ENCODE measurements at places on chromosomes 3 and 15.

GRCh38 chr15:61584410-61584809, 355.3 kb upstream of the RORA start:
- H3K27ac ChIP-seq: no peak overlapping the region
- H3K36me3 ChIP-seq: no peaks in the 10 kb centered on the region
- H3K27me3 ChIP-seq: no peaks in the 10 kb centered on the region
- no peak for DNase-seq

DNA sequence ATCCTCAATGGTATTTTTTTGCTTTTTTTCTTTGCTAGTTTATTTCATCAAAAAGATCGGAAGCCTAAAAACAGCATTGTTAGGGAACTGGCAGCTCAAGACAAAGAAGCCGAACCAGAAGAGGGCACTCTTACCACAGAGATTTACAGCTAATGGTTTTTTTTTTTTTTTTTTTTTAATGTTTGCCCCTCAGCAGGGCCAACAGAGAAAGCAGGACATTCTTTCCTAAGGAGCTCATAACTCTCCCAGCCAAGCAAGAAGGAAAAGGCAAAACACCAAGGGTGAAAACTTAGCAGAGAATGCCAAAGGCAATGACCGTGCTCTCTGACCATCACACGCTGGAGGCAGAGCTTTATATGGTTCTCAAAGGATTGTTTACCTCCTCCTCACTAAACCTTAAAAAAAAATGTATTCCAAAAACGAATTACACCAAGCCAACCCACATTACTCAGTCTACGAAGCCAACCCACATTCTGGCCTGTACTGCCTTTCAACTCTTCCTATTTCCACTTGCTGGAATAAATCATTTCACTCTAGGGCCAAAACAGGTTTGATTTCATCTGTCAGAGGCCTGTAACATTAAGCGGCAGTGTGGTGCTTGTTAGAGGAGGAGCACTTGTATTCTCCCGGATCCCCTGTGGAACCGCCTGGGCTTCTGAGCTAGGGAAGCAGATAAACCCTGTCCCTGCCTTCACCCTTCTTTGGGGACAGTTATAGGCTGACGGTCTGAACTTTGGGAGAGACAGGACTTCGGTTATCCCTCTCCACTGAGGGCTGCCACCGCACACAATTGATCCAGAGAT, 35.6 kb upstream of the GYG1 start:
- H3K36me3 ChIP-seq: no peaks in the 10 kb centered on the region
- H3K4me3 ChIP-seq: no peak overlapping the region
- peak overlapping the region; percentile 74 for H3K27ac ChIP-seq
- H3K4me1 ChIP-seq: peaks cover 13% of the 10 kb centered on the region

GRCh38 chr3:101676765-101677435, at the start of gene ZBTB11:
TSS of gene ZBTB11 (minus strand) at chr3:101677132. CDS start at chr3:101676914, 218 bp downstream.
- peak within 1 kb of the TSS; percentile 94 for H3K4me3 ChIP-seq
- no peaks in the 10 kb centered on the region for H3K27me3 ChIP-seq
- peak within 1 kb of the TSS; percentile 87 for H3K27ac ChIP-seq
- peak; percentile 100 for DNase-seq
- peaks cover 4% of the 10 kb centered on the region for H3K4me1 ChIP-seq
- peaks cover 14% of the 10 kb centered on the region for H3K36me3 ChIP-seq

DNA sequence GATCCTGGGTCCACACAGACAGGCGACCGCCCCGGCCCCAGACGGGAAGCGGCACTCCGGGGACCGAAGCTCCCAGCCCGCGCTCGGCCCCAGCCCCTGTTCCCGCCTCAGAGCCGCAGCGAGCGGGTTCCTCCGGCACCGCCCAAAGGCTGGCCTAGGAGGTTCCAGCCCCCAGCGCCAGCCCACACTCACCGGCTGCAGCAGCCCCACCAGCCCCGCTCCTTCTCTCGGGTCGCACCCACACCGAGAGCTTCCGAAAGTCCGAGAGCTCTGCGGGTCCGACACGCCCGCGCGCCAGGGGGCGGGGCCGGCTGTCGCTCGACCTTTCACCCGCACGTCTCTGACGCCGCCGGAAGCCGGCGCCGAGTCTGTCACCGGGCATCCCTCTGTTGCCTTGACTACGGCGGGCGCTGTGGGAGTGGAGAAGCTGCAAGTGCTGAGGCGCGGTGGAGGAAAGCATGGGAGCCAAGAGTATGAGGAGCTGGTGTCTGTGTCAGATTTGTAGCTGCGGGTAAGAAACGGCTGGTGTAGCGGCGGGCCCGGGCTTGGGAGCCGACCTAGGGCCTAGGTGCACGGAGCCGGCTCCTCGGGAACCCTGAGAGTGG, at the start of the genes EFL1 and SAXO2:
Gene EFL1 (minus strand): TSS at position 313 of the 605 bp plus-strand sequence. CDS start 956 bp downstream, outside the sequence.
Gene SAXO2 (plus strand): TSS at position 397 of the 605 bp plus-strand sequence. CDS start 62 bp downstream, at position 459.
- no peaks in the 10 kb centered on the region for H3K27me3 ChIP-seq
- peak within 1 kb of the TSS; percentile 56 for H3K27ac ChIP-seq
- peak; percentile 80 for DNase-seq
- peaks cover 4% of the 10 kb centered on the region for H3K4me1 ChIP-seq
- no peaks in the 10 kb centered on the region for H3K36me3 ChIP-seq
- H3K4me3 ChIP-seq: peak within 1 kb of the TSS; percentile 85

DNA sequence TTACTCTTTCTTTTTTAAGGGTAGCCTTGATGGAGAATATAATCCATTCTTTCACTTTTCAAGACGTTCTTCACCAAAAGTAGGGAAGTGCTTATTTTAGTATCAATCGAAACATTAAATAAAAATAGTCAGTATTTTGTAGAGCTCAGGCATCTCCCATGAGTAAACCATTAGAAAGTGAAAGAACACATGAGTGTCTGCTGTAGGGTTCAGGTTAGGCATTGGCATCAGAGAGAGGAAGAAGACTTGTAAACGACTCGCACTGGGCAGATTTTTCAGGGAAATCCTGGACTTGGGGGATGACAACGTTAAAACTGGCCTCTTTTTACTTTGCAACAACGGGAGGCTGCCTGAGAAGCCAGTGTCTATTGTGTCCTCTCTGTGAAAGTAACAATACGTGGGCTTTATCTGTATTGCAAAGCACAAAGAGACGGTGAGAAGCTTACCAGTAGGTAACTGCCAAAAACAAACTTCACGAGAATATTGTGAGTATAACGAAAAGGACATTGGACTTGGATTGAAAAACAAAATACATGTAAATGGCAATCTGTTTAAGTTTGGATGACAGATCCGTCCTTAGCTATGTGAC, 451.7 kb downstream of the PYDC2 start:
- H3K4me3 ChIP-seq: no peak overlapping the region
- H3K4me1 ChIP-seq: no peaks in the 10 kb centered on the region
- no peak overlapping the region for H3K27ac ChIP-seq
- no peaks in the 10 kb centered on the region for H3K27me3 ChIP-seq
- no peaks in the 10 kb centered on the region for H3K36me3 ChIP-seq
- DNase-seq: no peak

- H3K4me3 ChIP-seq: no peak overlapping the region
- no peaks in the 10 kb centered on the region for H3K27me3 ChIP-seq
- no peak overlapping the region for H3K27ac ChIP-seq
- peaks cover 2% of the 10 kb centered on the region for H3K36me3 ChIP-seq
- peak; percentile 53 for DNase-seq
Observed at GRCh38 chr3:126432361-126433104, 37.8 kb downstream of the CFAP100 start.

- 0 out of 2 replicates have a peak, but pooled peaks cover 1% of the 10 kb centered on the region for H3K36me3 ChIP-seq
- peaks cover 7% of the 10 kb centered on the region for H3K4me1 ChIP-seq
- H3K27ac ChIP-seq: no peak overlapping the region
- H3K27me3 ChIP-seq: no peaks in the 10 kb centered on the region
- no peak overlapping the region for H3K4me3 ChIP-seq
Observed at GRCh38 chr3:158696618-158697017, 24.2 kb upstream of the LXN start.

- no peaks in the 10 kb centered on the region for H3K4me1 ChIP-seq
- H3K27ac ChIP-seq: no peak overlapping the region
- peaks cover 58% of the 10 kb centered on the region for H3K27me3 ChIP-seq
- H3K4me3 ChIP-seq: no peak overlapping the region
- H3K36me3 ChIP-seq: no peaks in the 10 kb centered on the region
Observed at GRCh38 chr3:184514171-184514490, 47.5 kb upstream of the EPHB3 start.

DNA sequence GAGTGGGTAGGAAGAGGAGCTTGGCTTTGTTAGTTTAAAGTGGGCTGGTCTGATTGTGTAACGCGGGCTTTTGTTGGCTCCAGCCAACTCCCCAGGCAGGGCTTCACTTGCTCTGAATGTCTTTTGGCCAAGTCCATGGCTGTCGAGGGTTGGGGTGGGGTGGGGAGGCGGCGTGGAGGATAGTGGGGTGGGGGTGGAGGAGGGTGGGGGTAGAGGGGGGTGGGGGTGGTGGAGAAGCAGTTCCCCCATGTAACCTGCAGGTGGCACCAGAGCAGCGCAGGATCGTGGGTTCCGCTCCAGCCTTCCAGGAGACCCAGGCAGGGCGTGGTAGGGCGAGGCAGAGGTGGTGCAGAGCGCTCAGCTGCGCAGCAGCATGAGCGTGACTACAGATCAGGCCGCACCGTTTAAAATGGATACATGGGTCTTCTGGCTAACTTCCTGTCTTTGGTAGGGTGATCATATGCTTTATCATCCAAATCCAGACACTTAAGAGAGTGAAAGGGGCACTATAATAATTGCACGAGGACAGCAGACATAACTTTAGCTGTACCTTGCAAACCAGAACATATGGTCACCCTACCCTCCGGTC, 28.3 kb downstream of the GOLGA6A start:
- H3K4me3 ChIP-seq: no peak overlapping the region
- peak; percentile 44 for DNase-seq
- peaks cover 7% of the 10 kb centered on the region for H3K27me3 ChIP-seq
- H3K4me1 ChIP-seq: peaks cover 25% of the 10 kb centered on the region

DNA sequence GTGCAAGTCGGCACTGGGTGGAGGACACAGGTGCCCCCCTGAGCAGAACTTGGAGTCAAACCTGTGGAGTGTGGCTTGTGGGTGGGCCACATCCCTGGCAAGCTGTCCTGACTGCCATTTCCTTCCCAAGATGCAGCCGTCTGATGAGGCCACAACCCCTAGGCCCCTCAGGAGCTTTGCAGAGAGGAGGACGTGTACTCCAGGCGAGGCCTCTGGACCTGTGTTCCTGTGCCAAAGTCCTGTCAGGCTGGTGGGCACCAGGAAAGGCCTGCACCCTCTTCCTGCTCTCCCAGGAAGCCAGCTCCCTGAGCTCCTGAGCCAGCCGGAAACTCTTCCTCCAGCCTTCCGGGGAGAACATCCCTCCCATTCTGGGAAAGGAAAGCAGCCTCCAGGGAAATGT, 48.5 kb downstream of the CMTM6 start:
- H3K36me3 ChIP-seq: no peaks in the 10 kb centered on the region
- no peak overlapping the region for H3K4me3 ChIP-seq
- no peaks in the 10 kb centered on the region for H3K27me3 ChIP-seq
- peaks cover 10% of the 10 kb centered on the region for H3K4me1 ChIP-seq
- DNase-seq: no peak

- H3K27ac ChIP-seq: no peak overlapping the region
- peaks cover 9% of the 10 kb centered on the region for H3K27me3 ChIP-seq
- no peak for DNase-seq
- H3K36me3 ChIP-seq: no peaks in the 10 kb centered on the region
- H3K4me3 ChIP-seq: no peak overlapping the region
Observed at GRCh38 chr15:90138071-90138833, 36.0 kb upstream of the IDH2 start.

DNA sequence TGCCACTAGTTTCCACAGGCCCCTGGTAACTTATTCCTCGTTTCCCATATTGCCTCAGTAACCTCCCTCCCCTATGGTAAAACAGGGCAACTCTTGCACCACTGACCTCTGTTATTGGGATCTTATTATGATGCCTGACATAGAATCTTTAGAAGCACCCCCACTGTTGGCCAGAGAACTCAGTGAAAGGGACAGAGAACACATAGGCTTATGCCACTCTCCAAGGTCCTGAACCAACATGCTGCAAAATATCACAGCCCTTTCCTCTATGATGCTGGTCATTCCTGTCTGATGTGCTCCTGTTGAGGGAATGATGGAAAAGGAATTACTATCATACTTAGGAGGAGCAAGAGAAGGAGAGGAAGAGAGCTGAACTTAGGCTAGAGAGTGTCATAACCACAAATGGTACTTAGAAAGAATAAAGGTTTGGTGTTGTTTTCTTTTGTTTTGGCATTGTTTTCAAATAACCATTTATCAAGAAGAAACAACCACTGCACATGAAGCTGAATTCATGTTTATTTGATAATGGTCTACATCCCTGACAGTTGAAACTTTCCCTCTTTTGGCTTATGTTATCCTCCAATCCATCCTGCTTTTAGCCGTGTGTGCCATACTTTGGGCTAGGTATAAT, 330.2 kb downstream of the EPHB1 start:
- H3K36me3 ChIP-seq: no peaks in the 10 kb centered on the region
- H3K27me3 ChIP-seq: no peaks in the 10 kb centered on the region
- DNase-seq: peak; percentile 27
- H3K4me3 ChIP-seq: no peak overlapping the region
- H3K4me1 ChIP-seq: no peaks in the 10 kb centered on the region

GRCh38 chr15:28943146-28943545, 57.4 kb downstream of the APBA2 start:
- H3K27me3 ChIP-seq: no peaks in the 10 kb centered on the region
- no peaks in the 10 kb centered on the region for H3K4me1 ChIP-seq
- no peak overlapping the region for H3K4me3 ChIP-seq
- H3K27ac ChIP-seq: no peak overlapping the region
- no peaks in the 10 kb centered on the region for H3K36me3 ChIP-seq

GRCh38 chr3:169841171-169841570, 28.5 kb upstream of the LRRC34 start:
- DNase-seq: no peak
- no peak overlapping the region for H3K4me3 ChIP-seq
- H3K36me3 ChIP-seq: no peaks in the 10 kb centered on the region
- no peaks in the 10 kb centered on the region for H3K27me3 ChIP-seq
- H3K27ac ChIP-seq: no peak overlapping the region

- H3K27me3 ChIP-seq: no peaks in the 10 kb centered on the region
- DNase-seq: no peak
- H3K4me1 ChIP-seq: peaks cover 2% of the 10 kb centered on the region
- H3K36me3 ChIP-seq: peaks cover 2% of the 10 kb centered on the region
- no peak overlapping the region for H3K27ac ChIP-seq
Observed at GRCh38 chr15:57090496-57090859, 172.0 kb downstream of the TCF12 start.

DNA sequence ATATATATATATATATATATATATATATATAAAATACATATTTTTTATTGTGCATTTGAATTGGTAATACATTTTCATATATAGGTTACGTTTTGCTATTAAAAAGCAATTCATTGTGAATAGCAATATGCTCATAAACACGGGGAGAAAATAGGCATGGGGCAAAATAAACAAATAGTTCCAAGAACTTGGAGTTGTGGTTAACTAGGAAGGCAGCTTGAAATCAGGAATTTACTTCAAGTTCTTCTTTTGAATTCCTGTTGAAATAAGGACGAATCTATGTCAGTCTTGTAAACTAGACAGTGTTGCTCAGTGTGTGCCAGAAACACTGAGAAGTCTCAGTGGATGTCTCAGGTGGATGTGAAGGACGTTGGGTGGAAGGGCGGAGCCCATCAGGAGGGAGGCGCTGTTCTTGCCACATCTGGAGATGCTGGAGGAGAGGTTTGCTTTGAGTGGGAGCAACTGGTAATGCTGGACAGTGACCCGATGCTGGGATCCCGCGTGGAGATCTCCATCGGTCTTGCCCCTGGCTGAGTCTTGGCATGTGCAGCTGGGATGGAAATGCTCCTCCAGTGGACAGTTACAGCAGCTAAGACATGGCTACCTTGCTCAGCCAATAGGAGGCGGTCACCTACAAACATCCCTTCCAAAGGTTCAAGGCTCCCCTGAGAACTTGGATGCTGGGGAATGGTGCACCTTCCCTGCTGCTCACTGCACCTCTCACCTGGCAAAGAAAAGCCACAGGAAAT, 2.5 kb downstream of the IL16 start:
- H3K4me3 ChIP-seq: no peak overlapping the region
- no peak for DNase-seq
- peaks cover 5% of the 10 kb centered on the region for H3K4me1 ChIP-seq
- no peak overlapping the region for H3K27ac ChIP-seq

GRCh38 chr15:80773792-80774352, 5.3 kb upstream of the CEMIP start:
- no peak overlapping the region for H3K27ac ChIP-seq
- H3K36me3 ChIP-seq: no peaks in the 10 kb centered on the region
- no peaks in the 10 kb centered on the region for H3K27me3 ChIP-seq
- no peak overlapping the region for H3K4me3 ChIP-seq
